ENCODE measurements at places on chromosomes 13 and 19.

DNA sequence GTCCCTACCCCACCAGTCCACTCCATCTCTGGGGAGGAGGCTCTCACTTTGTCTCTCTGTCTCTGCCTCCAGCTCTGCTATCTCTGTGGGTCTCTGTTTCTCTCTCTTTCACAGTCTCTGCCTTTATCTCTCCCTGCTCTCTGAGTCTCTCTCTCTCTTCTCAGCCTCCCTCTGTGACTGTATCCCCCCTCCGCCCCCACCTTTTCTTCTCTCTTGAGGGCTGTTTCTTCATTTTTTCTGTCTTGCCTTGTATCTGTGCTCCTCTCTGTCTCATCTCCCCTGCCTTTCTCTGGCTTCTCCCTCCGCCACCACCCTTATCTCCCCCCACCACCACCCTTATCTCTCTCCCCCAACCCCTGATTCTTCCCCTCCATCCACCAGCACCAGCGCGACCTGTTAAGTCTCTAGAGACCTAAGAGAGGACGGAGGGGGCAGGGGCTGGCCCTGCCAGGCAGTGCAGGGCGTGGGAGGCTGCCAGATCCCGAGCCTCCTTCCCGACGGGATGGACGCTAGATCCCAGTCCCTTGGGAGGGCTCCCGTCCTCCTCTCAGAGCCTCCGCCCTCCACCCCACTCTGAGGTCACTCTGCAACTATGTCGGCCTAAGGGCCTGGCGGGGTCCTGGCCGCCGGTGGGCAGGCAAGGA is 1.0 kb downstream of the AXL start:
- no peak for DNase-seq

DNA sequence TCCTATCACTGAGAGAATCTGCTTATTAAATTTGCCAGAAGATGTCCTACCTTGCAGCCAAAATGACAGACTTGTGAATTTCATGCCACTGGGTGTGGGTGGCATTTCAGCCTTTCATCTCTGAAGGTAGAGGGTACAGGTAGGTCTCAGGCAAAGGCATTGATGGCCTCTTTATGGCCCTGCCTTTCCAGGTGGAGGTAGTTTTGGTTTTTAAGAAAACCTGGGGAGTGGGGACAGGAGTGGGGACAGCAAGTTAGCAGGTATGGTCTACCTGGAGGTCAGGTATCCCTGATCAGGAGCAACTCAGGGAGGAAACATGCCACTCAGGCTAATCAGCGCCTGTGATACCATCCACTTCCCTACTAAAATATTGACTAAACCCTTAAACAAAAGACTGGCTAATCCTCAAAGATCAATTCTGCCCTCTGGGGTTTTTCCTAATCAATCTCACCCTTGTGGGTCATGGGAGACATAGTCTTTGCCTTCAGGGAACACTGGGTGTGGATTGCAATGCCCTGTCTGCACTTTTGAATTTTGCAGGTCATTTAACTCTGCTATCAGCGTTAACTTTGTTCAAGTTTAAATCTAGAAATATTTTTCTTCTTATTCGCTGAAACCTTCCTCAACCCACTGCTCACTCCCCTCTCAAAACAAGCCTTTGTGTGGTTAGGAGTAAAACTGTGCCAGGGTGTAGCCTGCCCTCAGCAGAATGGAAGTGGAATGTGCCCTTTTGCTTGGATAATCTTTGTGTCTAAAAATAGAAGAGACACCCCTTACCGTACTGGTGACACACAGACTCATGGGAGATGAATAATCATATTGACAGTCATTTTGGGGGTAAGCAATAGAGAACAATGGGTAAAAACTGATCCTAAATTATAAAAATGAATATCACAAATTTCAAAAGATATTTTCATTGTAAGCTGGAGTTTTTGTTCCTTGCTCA is 233.7 kb downstream of the COG6 start:
- DNase-seq: no peak

DNA sequence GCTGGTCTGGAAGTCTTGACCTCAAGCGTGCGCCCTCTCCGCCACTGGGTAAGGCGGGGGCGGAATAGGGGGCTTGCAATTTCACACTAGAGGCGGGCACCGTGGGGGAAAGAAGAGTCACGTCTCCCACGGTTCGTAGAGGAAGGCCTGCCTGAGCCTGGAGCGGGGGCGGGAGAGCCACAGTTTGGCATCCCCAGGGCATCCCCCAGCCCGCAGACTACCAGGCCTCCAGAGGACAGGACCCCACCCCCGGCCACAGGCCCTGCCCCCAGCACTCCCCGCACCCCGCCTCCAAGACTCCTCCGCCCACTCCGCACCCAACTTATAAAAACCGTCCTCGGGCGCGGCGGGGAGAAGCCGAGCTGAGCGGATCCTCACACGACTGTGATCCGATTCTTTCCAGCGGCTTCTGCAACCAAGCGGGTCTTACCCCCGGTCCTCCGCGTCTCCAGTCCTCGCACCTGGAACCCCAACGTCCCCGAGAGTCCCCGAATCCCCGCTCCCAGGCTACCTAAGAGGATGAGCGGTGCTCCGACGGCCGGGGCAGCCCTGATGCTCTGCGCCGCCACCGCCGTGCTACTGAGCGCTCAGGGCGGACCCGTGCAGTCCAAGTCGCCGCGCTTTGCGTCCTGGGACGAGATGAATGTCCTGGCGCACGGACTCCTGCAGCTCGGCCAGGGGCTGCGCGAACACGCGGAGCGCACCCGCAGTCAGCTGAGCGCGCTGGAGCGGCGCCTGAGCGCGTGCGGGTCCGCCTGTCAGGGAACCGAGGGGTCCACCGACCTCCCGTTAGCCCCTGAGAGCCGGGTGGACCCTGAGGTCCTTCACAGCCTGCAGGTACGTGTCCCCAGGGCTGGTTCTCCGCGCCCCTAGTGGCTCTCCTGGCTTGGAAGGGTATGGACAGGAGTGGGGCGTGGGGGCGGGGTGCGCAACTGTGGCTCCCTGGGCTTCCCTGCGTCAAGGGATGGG is at the start of gene ANGPTL4:
Gene ANGPTL4 (plus strand): TSS at position 353 of the 969 bp plus-strand sequence. CDS start 167 bp downstream, at position 520.
- peak; percentile 74 for DNase-seq

DNA sequence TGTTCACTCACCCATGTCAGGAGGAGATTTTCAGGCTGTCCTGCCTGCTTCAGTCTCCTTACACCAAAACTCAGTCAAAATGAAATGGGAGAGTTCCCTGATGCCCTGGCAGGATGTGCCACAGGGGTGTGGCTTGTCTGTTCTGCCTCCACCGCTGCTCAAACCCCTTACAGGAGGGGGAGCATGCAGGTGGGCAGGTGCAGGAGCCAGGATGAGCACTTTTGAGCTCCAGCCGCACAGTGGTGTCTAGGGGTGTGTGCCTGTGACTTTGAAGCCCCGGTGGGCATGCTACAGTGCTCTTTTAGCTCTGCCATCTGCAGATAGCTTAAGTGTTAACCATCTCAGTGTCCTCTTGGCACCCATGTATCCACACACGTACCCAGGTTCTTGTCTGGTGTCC is 71.9 kb upstream of the IPO5 start:
- DNase-seq: no peak

DNA sequence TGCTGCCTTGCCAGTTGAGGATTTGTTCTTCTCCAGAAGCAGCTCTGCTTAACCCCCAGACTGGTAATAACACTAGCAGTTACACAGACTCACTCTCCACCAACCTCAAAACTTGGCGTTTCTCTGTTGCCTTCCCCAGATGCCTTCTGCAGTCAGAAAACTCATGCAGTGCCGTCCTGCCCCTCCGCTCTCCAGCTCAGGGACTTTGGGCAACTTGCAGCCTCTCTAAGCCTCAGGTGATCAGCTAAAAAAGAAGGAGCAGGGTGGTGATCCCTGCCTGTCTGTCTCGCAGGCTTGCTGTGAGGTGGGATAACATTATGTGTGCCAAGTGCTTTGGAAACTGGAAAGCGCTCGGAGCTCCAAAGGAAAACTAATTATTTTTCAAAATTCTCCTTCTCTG is 391.6 kb downstream of the HS6ST3 start:
- DNase-seq: no peak

DNA sequence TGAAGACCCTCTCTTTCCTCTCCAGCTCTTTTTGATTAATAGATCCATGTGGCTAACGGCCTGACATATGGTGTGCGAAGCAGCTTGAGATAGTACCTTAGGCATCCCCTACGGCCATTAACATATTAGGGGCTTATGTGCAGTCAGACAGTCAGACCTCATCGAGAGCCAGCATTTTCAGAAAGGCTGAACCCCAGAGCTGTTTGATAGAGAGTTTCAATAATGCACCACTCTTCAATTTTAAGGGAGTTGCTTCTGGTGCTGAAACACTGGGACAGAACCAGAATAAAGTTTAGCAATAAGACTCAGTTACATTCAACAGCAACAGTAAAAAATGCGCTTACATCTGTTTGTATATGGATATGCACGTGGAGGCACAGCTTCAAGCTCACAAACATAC is 10.8 kb downstream of the POU4F1 start:
- peak; percentile 46 for DNase-seq

GRCh38 chr13:30895773-30896172 is 10.3 kb upstream of the MEDAG start:
- DNase-seq: no peak

DNA sequence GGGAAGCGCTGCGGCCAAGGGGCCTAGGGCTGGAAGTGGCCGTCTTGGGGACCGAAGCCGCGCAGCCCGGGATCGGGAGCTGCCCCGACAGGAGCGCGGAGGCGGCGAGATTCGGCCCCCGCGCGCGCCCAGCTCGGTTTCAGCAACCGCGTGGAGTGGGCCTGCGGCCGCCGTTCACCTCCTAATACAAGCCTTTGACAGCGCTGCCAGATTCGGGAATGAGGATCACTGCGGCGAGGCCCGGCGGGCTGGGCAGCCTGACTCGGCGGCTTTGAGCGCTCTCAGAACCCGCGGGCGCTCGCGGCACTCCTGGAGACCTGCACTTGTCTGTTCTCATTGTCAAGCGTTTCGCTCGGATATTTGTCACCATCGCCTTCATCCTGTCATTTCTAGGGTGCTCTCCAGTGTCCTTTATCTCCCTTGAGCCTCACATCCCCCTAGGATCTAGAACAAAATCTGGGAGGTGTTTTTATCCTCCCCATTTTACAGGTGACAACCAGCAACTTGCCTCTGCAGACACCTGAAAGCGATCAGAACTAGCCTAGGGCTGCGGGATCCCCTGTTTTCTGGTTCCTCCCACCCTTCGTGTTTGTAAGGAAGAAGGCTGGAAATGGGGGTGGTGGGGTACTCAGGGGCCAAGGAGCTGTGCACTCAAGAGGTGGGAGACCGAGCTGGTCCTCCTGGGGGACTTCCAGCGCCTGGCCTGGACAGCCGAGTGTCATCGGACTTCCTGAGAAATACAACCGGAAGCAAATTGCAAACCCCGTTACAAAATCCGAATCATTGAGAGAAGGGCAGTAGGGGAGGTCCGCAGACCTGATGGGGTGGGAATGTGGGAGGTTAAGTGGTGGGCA is 1.5 kb upstream of the CDX2 start:
- no peak for DNase-seq

GRCh38 chr19:48745208-48745995 is 1.3 kb downstream of the IZUMO1 start:
- DNase-seq: peak; percentile 53

DNA sequence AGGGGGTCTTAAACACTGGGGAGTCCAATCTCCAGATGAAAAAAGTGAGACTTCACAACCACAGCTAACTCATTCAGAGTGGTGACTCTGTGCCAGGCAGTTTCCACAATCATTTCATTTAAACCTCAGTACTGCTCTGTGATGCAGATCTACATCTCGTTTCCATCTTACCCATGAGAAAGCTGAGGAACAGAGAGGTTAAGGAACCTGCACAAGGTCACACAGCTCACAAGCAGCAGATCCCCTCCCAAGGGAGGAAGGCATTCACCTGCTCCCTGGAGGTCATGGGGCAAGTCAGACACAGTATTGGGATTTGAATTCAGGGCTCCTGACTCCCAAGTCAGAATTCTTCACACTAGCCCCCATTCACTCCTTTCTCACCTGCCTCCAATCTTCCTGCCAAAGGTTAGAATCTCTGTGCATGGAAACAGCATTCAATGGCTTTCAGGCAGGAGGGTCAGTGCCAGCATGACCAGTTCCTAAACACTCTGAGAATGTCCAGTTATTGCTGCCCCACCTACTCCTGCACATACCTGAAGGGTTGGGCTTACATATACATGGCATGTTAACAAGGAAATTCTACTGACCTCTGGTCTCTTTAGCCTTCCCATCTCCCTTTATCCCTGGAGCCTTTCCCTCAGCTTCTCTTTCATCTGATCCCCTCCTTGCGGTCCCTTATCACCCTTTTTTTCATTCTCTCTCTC is 1.9 kb downstream of the CABP5 start:
- DNase-seq: no peak

GRCh38 chr19:16283210-16284061 is 41.2 kb upstream of the KLF2 start:
- no peak for DNase-seq

Measured in WERI-Rb-1 (cell line).